IPS DF 6.9 (cell line): ENCODE measurements at places on chromosomes 11 and 22.

- DNase-seq, result no peak
Measured at GRCh38 chr11:119100994-119101758, 477 bp downstream of the DPAGT1 start.

DNA sequence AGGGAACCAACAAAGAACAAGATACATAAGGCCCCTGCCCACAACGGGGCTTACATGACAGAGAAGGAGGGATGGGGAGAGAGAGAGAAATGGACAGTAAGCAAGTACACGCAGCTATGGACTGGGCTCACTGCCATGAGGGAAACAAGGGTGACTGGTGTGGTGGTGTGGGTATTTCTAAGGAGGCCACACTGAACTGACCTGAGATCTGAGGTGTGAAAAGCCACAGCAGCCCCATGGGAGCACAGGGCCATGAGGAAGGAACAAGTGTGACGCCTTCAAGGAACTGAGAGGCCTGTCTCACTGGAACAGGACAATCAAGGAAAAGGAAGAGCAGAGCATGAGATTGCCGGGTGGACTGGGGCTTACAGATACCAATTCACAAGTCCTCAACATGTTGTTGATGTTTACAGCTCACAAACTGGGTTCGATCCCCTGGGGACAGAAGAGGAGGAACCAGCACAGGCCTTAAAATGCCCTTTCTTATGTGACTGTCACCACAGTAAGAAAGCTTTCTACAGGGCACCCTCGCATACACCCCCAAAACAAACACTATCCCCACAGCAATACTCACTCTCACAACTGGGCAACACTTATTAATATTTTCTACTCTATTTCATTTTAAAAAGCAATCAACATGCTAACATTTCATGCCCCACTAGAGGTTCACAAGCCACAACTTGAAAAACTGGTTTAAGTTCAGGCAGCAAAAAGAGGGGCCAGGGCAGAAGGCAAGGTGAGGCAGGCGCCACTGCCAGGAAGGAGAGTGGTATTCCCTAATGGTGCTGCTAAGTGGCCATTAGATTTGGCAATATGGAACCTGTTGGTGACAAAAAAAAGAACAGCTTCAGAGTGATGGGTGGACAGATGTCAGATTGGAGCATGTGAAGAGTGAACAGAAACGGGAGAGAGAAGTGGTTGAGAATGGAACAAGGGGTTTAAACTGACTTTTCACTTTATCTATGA is 39.1 kb downstream of the TCIRG1 start:
- no peak for DNase-seq

DNA sequence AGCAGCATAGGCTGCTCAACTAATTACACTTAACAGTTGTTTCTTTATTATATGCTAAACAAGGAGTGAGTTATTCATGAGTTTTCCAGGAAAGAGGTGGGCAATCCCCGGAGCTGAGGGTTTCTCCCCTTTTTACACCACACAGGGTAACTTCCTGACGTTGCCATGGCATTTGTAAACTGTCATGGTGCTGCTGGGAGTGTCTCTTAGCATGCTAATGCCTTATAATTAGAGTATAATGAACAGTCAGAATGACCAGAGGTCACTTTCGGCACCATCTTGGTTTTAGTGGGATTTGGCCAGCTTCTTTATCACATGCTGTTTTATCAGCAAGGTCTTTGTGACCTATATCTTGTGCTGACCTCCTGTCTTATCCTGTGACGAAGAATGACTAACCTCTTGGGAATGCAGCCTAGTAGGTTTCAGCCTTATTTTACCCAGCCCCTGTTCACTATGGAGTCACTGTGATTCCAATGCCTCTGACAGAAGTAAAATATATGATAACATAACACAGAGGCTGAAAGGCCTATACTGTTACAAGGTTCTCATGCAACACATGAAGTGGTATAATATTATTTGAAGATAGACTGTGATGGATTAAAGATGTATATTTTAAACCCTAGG is 41.3 kb upstream of the RDX start:
- DNase-seq, result peak; percentile 20

DNA sequence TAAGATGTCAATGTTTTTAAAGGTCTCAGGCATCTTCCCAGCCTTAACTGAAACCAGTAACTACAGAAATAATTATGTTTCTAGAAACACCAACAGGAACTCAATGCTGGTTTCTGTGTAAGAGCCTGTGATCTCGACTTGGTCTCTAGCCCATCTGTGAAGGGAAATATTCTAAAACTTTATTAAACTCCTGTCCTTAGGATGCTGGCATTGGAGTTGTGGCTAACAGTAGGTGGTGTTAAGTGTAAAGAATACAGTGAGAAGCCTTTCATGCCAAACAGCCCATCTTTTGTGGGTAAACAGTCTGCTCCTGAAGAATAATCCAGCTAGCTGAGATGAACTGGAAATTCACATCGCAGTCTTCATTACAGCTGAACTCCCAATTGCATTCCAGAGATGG is 133.2 kb downstream of the ADAMTS15 start:
- DNase-seq, result no peak

- DNase-seq, result no peak
Measured at GRCh38 chr22:17228725-17229126, 9.5 kb upstream of the ADA2 start.

DNA sequence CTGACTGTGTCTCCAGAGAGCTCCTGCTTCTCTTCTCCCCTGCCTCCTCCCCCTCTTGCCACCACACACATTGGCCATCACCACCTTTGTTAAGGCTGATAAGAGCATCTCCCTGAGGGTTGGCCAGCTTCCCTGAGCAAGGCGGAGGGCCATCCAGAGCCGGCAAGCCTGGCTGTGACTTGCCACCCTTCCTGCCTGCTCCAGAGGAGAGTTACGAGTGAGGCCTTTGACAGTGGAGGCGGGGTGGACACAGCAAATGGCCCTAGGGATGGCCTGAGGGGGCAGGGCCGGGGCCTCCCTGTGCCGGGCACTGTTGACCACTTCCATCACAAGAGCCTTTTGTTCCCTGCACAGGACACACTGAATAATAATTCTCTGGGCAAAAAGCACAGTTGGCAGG is 5.4 kb downstream of the FREY1 start:
- no peak for DNase-seq

DNA sequence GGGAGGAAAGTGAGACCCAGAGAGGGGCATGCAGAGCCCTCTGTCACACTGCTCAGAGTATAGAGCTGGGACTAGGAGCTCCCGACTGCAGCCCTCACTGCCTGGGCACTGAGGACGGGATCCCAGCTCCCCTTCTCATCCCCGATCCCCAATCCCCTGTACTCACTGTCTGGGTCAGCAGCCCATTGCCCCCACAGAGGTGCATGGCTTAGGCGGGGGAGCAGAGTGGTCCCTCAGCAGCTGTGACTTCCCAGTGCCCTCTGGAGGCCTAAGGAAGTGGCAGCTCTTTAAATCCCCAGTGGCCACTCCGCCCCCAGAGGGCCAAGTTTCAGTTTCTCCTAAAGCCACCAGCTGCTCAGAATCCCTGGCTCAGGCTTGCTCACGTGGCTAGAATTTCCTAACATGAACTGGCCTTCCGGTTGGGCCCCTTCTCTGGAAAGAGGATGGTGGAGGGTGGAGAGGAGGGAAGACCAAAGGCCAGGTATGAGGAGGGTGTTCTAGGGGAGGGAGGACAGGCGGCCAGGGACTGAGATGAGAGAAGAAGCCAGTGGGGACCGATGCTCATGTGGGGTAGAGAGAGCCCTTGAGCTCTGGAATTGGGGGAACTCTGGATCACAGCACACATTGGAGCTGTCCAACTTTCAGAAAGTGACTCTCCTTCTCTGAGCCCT is at the start of gene BATF2:
BATF2 (minus strand) TSS at position 262 of the 671 bp plus-strand sequence; CDS start at position 205, 57 bp downstream.
- peak; percentile 68 for DNase-seq

DNA sequence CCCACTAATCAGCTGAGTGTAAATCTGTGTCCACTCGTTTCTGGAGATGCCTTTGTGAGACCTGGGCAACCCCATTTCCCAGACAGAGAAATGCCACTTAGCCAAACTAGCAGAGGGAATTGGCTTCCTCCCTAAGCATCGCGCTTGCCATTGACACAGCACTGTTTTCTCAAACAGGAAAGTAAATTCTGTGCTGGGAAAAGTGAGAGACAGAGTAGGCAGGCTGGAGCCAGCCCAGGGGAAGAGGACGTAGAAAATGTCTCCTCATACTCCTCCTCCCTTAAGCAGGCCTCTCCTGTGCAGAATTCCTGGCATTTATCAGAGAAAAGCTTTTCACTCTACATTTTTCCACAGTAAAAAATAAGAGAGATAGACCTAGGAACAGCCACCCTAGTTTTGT is 99.1 kb upstream of the AMOTL1 start:
- DNase-seq, result no peak

DNA sequence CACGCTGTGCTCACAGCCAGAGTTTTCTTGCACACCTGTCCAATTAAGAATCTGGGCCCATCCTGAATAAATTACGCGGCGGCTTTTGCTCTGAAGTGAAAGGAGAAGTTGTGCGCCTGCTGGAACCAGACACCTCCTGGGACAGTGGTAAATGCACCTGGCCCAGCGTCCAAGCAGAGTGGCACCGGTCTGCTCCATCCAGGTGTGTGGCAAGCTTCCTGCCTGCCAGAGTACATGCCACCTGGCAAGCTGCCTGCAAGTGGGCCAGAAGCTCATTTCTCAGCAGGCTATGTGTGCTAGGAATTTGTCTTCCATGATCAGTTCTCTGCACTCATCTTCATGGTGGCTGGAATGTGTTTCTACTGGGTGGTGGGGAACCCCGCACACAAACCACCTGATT is 660.6 kb downstream of the ETS1 start:
- DNase-seq, result no peak

GRCh38 chr11:83293457-83293774 is 7.2 kb upstream of the CCDC90B start:
- no peak for DNase-seq

DNA sequence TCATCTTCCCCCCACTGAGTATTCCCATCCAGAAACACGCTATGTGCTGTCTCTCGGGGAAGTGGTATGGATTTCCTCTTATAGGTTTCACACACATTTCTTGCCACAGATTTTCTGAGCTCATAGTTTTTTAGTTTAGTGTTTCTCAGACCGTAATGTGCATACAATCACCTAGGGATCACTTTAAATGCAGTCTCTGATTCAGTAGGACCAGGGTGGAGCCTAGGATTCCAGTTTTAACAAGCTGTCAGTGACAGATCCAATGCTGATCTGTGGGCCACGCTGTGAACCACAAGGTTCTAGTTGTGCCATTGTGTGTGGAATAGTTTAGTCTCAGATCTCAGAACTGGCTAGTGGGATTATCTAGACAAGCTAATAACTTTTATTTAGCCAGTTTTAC is 23.7 kb upstream of the CXCR5 start:
- no peak for DNase-seq

DNA sequence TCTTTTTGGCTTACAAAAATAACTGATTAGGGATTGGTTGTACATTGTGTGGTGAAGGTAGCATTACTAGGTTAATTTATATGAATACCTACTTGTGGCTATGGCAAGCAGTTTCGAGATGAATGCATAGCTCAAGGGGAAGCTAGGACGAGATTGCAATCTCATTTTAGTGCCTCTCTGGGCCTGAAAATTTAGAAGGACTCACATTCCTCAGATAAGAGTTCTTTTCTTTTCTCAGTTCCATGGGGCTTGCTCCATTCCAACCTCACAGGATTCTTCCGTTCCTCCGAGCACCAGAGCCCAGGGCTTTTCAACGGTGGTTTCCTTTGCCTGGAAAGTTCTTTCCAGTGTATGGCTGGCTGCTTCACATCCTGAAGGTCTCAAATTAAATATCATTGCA is 82.1 kb downstream of the CECR2 start:
- no peak for DNase-seq

DNA sequence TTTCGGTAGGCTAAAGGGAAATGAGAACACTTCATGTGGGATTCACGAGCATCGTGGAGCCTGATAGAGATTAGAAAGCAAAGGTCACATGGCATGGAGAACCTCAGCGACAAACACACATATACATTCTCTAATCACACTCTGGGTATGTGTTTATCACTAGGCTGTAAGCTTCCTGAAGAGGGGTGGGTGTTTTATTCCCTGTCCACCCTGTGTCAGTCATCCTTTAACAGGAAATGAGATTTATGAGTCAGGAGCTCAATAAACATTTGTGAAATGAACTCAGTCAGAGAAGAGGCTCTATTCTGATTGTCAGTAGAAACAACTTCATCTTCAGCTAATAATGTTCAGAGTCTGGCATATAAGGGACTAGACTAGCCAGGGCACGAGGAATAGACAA is 71.7 kb upstream of the EIF3M start:
- no peak for DNase-seq

- DNase-seq, result no peak
Measured at GRCh38 chr22:32233091-32233490, 22.1 kb downstream of the SLC5A4 start.

GRCh38 chr11:19110295-19110694 is 6.7 kb upstream of the ZDHHC13 start:
- no peak for DNase-seq

DNA sequence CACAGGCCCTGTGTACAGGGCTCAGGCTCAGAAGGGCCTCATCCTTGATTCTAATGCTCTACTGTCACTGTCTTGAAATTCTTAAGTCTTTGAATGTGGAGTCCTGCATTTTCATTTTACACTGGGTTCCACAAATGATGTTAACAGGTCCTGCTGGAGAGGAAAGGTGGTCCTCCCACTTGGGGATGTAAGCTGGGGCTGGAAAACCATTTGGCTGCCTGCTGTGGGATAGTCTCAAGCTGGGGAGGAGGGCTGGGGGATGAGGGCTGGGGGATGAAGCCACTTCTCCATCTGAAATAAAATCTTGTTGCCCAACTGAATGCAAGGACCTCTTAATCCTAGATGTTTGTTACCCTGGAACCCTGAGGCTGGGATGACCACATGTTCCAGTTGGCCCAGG is 423.0 kb downstream of the TENM4 start:
- DNase-seq, result no peak

- DNase-seq, result no peak
Measured at GRCh38 chr22:37295213-37295886, 13.0 kb downstream of the CYTH4 start.

DNA sequence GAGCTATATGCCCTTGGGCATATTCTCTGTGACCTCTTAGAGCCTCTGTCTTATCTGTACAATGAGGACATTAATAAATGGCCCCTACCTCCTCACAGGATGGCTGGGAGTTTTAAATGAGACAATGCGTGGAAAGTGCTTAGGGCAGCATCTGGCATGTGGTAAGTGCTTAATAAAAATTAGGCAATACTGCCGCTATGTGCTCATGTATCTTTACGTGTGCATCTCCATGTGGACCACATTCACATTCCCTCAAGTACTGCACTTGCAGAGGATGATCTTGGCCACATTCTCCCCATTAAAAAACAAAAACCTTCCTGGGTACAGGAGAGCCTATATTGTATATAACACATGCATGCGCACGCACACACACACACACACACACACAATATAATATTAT is 19.1 kb upstream of the BSX start:
- no peak for DNase-seq

DNA sequence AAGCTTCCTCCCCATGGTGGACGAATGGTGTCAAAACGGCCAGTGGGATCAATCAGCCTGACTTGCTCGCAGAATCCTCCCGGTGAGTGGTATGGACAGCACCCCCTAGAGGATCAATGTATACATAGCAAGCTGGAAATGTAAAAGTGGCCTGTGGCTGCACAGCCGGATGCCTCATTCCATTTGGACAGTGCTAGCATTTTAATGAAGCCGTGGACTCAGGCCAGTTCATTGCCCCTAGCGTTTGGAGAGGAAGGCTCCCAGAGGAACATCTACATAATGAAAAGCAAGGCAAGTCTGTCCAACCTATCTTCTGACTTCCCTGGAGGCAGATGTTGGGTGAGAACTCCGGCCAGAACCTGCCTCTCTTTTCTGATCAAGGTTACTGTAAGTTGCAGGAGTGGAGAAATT is 942.3 kb downstream of the NTM start:
- peak; percentile 45 for DNase-seq

- no peak for DNase-seq
Measured at GRCh38 chr11:27783701-27784355, 83.6 kb upstream of the BDNF start.

- DNase-seq, result no peak
Measured at GRCh38 chr22:25109878-25110595, 89.6 kb upstream of the CRYBB3 start.
